Activated CD4-positive, alpha-beta T cell treated with anti-CD3 and anti-CD28 coated beads, Interleukin-2, amount 10 ng/mL, durations not matched to agents 24 days and 14 days (primary cell): ENCODE measurements at places on chromosomes 6 and 20. TPM values are rescaled to one million over a fixed set of nuclear protein-coding genes. Genes with fewer than 3 reads are reported as not detected.

The HLA-DRB5 gene
- total RNA-seq: 5.1 and 6.0 TPM in 2 replicates

The PHACTR1 gene
- total RNA-seq: 0.09 and 0.26 TPM in 2 replicates

The GPX5 gene
- total RNA-seq: not detected in 2 replicates

The BPI gene
- total RNA-seq: not detected in 2 replicates

The SOX12 gene
- 11.0 and 11.2 TPM in 2 replicates for total RNA-seq

The STK35 gene
- total RNA-seq: 21.4 and 23.0 TPM in 2 replicates

The NOX3 gene
- total RNA-seq: not detected in 2 replicates

The APOBEC2 gene
- total RNA-seq: not detected in 2 replicates

The ADGB gene
- not detected in 2 replicates for total RNA-seq

The PIM1 gene
- total RNA-seq: 153 and 158 TPM in 2 replicates

The SUMO4 gene
- 10.1 and 10.9 TPM in 2 replicates for total RNA-seq
